Peyer's patch (tissue), 4 donors: ENCODE measurements at places on chromosomes 11 and 22. TPM values are rescaled to one million over a fixed set of nuclear protein-coding genes. Genes with fewer than 3 reads are reported as not detected.

GRCh38 chr11:13012056-13012661 is 3.0 kb downstream of the RASSF10 start:
- DNase-seq = no peak
- no peak overlapping the region for H3K4me3 ChIP-seq
- no peaks in the 10 kb centered on the region for H3K36me3 ChIP-seq
- peaks cover 3% of the 10 kb centered on the region for H3K4me1 ChIP-seq
- no peak overlapping the region for H3K27ac ChIP-seq
- no peaks in the 10 kb centered on the region for H3K27me3 ChIP-seq

DNA sequence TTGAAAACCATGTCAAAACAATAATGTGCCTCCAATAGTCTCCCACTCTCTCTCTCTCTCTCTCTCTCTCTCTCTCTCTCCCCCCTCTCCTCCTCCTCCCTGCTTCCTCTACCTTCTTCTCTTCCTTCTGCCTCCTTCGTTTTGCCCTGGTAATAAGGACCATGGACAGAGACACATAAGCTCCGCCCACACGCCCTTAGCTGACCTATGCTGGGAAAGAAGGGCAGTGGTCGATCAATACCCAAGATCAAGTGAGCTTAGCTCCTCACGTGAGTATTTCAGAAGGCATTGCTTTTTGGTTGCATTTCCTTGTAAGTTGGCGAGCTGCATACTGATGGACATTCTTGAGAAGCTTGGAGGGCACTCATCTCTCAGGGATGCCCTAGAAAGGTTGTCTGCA is 194.8 kb downstream of the MIAT start:
- H3K4me1 ChIP-seq = no peaks in the 10 kb centered on the region
- no peaks in the 10 kb centered on the region for H3K27me3 ChIP-seq
- H3K36me3 ChIP-seq = no peaks in the 10 kb centered on the region
- H3K4me3 ChIP-seq = no peak overlapping the region
- no peak overlapping the region for H3K27ac ChIP-seq
- DNase-seq = no peak

- H3K27ac ChIP-seq = no peak overlapping the region
- H3K36me3 ChIP-seq = no peaks in the 10 kb centered on the region
- H3K27me3 ChIP-seq = no peaks in the 10 kb centered on the region
- H3K4me3 ChIP-seq = no peak overlapping the region
- DNase-seq = no peak
These were observed 180.6 kb upstream of the GRIA4 start for GRCh38 chr11:105429096-105429910.

GRCh38 chr11:65166893-65167292 is 3.1 kb upstream of the SPDYC start:
- no peaks in the 10 kb centered on the region for H3K36me3 ChIP-seq
- no peak overlapping the region for H3K27ac ChIP-seq
- H3K4me3 ChIP-seq = no peak overlapping the region
- H3K4me1 ChIP-seq = no peaks in the 10 kb centered on the region

DNA sequence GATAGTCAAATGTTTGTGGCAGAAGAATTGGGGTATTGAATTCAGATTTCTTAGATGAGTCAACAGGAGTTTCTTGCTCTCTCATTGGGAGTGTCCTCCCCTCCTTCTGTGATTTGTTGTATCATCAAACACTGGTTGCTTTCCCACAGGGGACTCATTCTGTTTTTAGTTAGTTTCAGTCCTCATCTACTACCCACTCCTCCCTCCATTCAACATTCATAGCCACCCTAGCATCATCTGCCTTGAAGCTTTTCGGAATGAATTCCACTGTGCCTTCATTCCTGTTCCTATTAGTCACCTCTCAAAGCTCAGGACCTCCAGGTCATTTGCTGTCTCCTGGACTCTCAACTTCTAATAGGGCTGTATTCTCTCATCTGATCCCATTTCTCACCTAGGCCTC is 31.5 kb upstream of the RAB38 start:
- no peak overlapping the region for H3K4me3 ChIP-seq
- H3K27ac ChIP-seq = no peak overlapping the region
- H3K4me1 ChIP-seq = no peaks in the 10 kb centered on the region
- no peaks in the 10 kb centered on the region for H3K36me3 ChIP-seq
- DNase-seq = no peak
- H3K27me3 ChIP-seq = no peaks in the 10 kb centered on the region

DNA sequence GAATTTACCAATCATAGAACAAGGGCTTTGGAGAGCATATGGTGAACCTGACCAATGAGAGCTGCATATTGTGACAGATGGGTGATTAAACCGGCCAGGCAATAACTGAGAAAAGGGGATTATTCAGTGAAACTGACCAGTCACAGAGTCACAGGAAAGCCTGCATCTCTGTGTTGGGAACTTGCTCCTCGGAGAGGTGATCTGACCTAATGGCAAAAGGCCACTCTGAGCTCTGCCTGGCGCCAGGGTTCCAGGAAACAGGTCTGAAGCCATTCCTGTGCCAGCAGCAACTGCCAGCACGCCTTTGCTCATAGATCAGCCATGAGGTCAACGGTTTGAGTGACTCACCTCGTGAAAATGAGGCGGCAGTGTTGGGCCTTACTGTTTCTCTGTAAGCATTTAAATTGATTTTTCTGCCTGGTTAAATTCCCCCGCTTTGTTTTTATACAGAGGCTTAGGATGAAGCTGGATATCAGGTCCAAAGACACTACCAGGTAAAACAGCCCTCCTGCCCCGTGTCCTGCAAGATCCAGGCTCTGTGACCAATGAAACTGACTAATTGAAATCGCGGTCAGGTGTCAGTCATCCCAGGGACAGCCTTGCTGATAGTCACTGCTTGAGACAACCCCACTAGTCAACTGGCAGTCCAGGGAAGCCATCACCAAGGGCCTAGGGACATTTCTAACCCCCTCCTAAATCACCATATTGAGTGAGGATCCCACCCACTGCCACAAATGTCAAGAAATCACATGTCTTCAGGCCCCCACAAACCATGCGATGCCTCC is 35.8 kb upstream of the MYOD1 start:
- no peaks in the 10 kb centered on the region for H3K4me1 ChIP-seq
- no peak overlapping the region for H3K4me3 ChIP-seq
- no peak for DNase-seq
- H3K27ac ChIP-seq = no peak overlapping the region
- no peaks in the 10 kb centered on the region for H3K36me3 ChIP-seq
- H3K27me3 ChIP-seq = no peaks in the 10 kb centered on the region

DNA sequence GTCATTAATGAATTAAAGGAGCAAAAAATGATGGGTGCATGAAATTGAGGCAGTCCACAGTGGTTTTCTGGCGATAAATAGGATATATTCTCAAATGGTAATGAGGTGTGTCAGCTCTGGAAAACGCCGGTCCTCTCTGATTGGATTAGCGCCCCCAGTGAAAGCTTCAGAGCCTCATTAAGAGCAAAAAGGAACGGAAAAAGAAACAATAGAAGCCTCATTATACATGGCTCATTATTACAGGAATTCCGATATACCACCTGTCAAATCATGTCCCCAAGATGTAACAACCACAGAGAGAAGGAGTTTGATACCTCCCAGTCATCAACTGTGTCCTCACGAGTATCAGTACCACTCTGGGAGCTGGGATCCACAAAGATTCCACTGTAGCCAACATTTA is 175.7 kb upstream of the PITPNB start:
- DNase-seq = no peak
- H3K27me3 ChIP-seq = no peaks in the 10 kb centered on the region
- H3K36me3 ChIP-seq = no peaks in the 10 kb centered on the region
- no peak overlapping the region for H3K27ac ChIP-seq
- H3K4me3 ChIP-seq = no peak overlapping the region

GRCh38 chr11:19436932-19437331 is 196.2 kb upstream of the E2F8 start:
- H3K27ac ChIP-seq = no peak overlapping the region
- no peaks in the 10 kb centered on the region for H3K36me3 ChIP-seq
- no peaks in the 10 kb centered on the region for H3K4me1 ChIP-seq
- no peak overlapping the region for H3K4me3 ChIP-seq
- no peaks in the 10 kb centered on the region for H3K27me3 ChIP-seq
- no peak for DNase-seq

- H3K4me1 ChIP-seq = no peaks in the 10 kb centered on the region
- no peak overlapping the region for H3K27ac ChIP-seq
- no peaks in the 10 kb centered on the region for H3K36me3 ChIP-seq
These were observed 404.8 kb downstream of the CNTN5 start for GRCh38 chr11:99425596-99425995.

GRCh38 chr11:12016246-12016645 is 7.8 kb upstream of the DKK3 start:
- no peaks in the 10 kb centered on the region for H3K27me3 ChIP-seq
- H3K27ac ChIP-seq = no peak overlapping the region
- H3K4me1 ChIP-seq = no peaks in the 10 kb centered on the region
- H3K4me3 ChIP-seq = no peak overlapping the region
- DNase-seq = no peak

DNA sequence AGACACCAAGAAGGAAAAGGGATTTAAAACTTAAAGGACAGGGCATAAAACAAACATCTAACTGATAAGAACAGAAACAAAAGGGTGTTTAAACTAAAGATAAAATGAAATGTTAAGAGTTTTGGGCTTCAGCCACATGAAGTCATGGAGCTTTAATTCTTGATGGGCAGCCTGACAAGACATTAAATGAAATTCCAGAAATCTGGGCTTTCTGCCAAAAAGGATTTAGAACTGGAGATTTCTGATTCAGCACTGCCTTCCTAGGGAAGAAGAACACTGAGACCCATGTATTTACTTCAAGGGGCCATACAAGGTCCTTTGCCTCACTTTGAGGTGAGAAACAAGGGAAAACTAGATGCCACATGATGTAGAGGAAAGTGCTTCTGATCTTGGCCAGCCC is 355.9 kb upstream of the RAG2 start:
- H3K27me3 ChIP-seq = no peaks in the 10 kb centered on the region
- no peaks in the 10 kb centered on the region for H3K4me1 ChIP-seq
- no peak overlapping the region for H3K27ac ChIP-seq
- no peak for DNase-seq
- H3K36me3 ChIP-seq = no peaks in the 10 kb centered on the region

- no peaks in the 10 kb centered on the region for H3K27me3 ChIP-seq
- peak overlapping the region; percentile 33 for H3K4me3 ChIP-seq
- no peaks in the 10 kb centered on the region for H3K36me3 ChIP-seq
These were observed 49.1 kb upstream of the A4GALT start for GRCh38 chr22:42769574-42770447.

DNA sequence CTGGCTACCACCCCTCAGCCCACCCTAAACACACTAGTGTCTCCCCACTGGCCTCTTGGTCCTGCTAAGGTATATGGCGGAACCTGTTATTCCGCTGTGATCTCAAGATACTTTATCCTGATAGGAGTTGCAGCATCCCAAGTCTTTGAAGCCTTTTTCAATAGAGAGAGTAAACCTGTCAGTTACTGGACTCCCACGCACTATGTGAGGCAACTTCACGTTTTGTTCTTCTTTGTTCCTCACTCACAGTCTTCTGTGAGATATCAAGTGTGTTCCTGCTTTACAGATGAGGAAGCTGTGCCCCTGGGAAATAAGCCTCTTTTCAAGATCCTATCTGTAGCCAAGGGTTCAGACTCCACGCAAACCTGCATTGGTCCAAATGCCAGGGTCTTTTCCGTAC is 127.8 kb downstream of the MYO18B start:
- no peaks in the 10 kb centered on the region for H3K27me3 ChIP-seq
- no peaks in the 10 kb centered on the region for H3K4me1 ChIP-seq

DNA sequence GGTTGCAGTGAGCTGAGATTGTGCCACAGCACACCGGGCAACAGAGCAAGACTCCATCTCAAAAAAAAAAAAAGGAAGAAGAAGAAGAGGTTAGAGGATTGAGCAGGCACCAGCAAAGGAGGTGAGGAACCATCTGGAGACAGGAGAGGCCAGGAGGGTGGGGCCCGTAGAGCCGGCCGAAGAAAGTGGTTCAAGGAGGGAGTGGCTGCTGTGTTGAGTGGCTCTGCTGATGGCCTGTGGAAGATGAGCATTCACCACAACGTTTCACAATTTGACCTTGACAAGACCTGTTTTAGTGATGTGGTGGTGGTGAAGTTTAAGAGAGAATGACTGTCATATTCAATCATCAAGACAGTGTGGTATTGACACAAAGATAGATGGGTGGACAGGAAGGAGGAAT is 6.8 kb upstream of the CTSD start:
- no peak overlapping the region for H3K27ac ChIP-seq
- no peaks in the 10 kb centered on the region for H3K27me3 ChIP-seq
- peaks cover 10% of the 10 kb centered on the region for H3K4me1 ChIP-seq
- H3K36me3 ChIP-seq = no peaks in the 10 kb centered on the region

- no peaks in the 10 kb centered on the region for H3K36me3 ChIP-seq
- no peak overlapping the region for H3K4me3 ChIP-seq
- no peaks in the 10 kb centered on the region for H3K27me3 ChIP-seq
- no peak for DNase-seq
- no peak overlapping the region for H3K27ac ChIP-seq
These were observed 156.8 kb downstream of the MYO18B start for GRCh38 chr22:25898707-25899365.

GRCh38 chr11:127521413-127521812 is 520.8 kb upstream of the KIRREL3 start:
- H3K4me1 ChIP-seq = no peaks in the 10 kb centered on the region
- no peak for DNase-seq
- H3K27me3 ChIP-seq = no peaks in the 10 kb centered on the region

- no peaks in the 10 kb centered on the region for H3K27me3 ChIP-seq
- no peak overlapping the region for H3K27ac ChIP-seq
- no peak overlapping the region for H3K4me3 ChIP-seq
These were observed 10.6 kb downstream of the IFT27 start for GRCh38 chr22:36765131-36765942.

DNA sequence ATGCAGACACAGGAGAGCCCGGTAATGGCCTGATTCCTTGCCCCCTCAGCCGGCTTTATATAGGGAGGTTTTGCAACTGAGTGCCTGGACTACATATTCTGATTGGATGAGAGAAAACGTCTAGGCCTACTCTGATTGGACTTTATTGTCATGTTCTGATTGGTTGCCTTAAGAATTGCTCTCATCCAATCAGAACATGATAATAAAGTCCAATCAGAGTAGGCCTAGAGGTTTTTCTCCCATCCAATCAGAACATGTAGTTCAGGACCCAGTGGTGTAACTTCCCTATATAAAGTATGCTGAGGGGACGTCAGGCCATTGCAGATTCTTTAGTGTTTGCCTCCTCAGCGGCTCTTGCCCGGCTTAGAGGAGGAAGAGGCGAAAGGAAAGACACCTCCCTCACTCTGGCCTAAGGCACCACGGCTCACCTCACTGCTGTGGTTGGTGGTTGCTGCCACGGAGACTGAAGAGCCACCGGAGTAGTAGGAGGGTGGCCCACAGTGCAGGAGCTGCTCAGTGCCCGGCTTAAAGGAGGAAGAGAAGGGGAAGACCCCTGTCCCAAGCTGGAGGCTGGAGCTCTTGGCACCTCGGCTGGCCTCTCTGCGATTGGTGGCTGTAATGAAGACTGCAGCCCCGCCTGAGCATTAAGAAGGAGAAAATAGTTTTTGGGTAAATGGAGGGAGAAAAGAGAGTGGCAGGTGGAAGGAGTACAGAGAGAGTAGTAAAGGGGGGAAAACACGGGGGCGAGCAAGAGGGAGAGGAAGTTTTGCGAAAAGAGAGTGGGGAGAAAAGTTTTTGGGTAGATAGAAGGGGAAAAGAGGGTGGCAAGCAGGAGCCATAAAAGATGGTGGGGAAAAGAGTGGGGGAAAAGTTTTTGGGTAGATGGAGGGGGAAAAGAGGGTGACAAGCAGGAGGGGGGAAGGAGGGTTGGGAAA is 116.7 kb upstream of the SERPIND1 start:
- no peaks in the 10 kb centered on the region for H3K36me3 ChIP-seq
- H3K4me3 ChIP-seq = no peak overlapping the region
- no peaks in the 10 kb centered on the region for H3K4me1 ChIP-seq
- H3K27ac ChIP-seq = no peak overlapping the region

- no peak overlapping the region for H3K4me3 ChIP-seq
- no peak for DNase-seq
- no peak overlapping the region for H3K27ac ChIP-seq
- H3K4me1 ChIP-seq = no peaks in the 10 kb centered on the region
These were observed 75.5 kb downstream of the MICAL2 start for GRCh38 chr11:12185914-12186313.

RFPL2 gene
- not detected for total RNA-seq

PANX2 gene
- total RNA-seq = not detected

RBM7 gene
- 12.4 TPM for total RNA-seq

MRGPRF gene
- 21.9 TPM for total RNA-seq
